ENCODE measurements at places on chromosomes 12 and 14.

- no peak for DNase-seq
Measured at GRCh38 chr14:29310757-29311156, 544.2 kb downstream of the FOXG1 start.

GRCh38 chr14:69811227-69811867 is 14.3 kb upstream of the SLC10A1 start:
- DNase-seq: no peak

GRCh38 chr14:79614448-79614847 is 596.9 kb downstream of the DIO2 start:
- peak; percentile 45 for DNase-seq

- DNase-seq: no peak
Measured at GRCh38 chr12:48118284-48118871, 786 bp upstream of the PFKM start.

DNA sequence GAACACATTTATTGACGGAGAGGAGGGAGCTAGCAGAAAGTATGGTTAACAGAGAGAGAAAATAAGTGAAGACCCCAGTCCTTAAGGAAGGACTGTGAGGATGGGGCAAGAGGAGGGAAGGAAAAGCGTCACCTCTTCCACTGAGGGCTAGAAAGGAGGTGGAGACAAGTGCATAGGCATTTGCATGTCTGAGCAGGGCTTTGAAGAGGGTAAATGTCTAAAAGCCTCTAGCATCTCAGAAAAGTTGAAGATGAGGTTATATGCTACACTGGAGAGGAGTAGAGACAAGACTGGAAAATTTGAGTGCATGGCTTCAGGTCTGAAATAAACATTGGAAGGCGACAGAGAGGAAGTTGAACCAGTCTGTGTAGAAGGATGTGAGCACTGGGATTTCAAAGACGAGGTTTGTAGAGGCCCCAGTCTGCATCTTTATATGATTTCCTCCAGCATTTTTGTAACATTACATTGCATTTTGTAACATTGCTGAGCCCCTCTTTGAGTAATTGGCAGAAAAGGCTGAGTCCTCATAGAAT is 98.5 kb upstream of the IFNG-AS1 start:
- DNase-seq: no peak

GRCh38 chr14:30849354-30849753 is 25.0 kb upstream of the COCH start:
- DNase-seq: no peak

GRCh38 chr12:53465679-53466078 is 13.8 kb downstream of the PCBP2 start:
- no peak for DNase-seq

DNA sequence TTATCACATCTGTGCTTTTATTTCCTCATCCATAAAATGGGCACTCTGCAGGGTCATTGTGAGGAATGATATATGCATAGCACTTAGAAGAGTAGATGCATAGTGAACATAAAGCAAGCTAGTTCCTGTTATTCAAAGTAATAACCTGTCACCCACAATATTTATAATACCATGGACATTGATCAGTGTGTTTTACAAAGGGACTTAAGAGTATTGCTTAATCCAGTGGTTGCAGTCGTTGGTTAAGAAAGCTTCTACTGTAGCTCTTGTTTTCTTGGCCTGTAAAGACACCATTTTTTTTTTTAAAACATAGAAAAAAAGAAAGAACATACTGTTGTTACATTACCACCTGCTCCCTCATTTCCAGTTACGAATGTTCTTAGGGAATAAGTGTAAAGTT is 13.1 kb downstream of the METAP2 start:
- no peak for DNase-seq

DNA sequence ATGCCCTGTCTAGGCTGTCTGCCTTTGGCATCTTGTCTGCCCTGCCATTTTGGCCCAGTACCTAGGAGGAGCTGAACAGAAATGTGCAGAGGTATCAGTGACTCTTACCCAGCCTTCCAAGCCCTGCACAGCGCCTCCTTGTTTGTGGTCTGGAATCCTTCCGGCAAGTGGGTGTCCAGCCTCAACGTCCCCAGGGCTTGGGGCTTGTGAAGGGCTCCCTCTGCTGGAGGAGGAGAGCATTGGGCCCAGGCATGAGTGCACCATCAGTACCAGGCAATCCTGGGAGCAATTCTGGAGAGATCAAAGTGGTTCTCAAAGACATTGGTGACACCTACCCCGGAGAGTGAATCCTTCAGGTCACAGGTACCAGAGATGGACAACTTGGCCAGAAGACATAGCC is 2.4 kb upstream of the TCL1B start:
- no peak for DNase-seq

DNA sequence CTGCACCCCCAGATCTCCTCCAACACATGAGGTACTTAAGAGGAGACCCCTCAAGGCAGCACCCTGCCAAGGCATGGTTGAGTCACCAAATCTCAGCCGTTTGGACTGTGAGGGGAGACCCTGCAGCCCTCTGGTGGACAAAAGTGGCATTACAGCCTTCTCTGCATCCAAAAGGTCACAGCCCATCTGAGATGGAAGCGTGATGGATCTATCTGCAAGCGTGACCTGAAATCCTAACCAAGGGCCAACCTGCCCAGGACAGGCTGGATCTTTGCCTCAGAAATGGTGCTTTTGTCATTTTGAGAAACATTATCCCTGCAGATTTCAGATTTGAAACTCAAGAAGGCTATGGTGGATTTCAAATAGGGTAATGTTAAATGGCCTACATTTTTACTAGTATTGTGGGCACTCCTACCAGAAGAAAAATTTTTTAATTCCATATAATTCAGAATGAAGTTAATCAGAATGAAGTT is 23.7 kb upstream of the DHRS4 start:
- peak; percentile 84 for DNase-seq

DNA sequence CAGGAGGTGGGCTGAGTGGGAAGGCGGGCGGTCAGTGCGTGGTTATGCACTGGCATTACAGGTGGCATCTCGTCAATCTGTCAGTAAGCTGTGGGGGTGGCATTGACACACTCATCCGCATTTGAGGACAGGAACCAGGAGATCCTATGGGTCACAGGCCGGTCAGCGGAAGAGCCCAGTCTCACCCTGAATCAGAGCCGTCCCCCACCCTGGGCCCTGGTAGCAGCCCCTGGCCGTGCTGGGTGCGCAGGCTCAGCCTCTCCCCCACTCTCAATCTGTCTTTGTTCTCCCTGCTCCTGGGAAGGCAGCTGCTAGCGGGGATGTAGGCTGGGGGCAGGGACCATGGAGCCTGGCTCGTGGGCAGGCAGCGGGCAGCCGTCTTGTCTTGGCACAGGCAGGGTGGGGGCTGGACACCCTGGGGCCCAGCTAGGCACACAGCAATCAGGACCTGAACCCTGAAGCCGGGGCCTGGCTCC is 5.1 kb downstream of the INF2 start:
- peak; percentile 96 for DNase-seq

DNA sequence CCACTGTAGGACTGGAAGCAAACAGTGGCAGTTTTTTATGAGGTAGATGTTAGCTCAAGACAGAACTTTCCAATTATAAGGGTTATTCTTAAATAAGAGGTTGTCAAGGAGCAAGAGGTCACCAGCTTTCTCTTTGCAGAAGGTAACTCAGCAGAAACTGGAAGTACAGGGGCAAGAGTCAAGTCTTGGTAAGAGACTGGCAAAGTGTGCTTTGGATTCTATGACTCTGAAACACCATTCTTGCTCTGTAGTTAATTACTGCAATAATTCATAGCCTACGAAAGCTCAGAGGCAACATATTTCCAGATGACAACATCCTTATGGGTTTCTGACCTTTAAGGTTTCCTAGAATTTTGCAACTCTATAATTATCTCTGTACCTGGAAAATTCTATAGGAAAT is 51.3 kb downstream of the RMST start:
- DNase-seq: no peak

DNA sequence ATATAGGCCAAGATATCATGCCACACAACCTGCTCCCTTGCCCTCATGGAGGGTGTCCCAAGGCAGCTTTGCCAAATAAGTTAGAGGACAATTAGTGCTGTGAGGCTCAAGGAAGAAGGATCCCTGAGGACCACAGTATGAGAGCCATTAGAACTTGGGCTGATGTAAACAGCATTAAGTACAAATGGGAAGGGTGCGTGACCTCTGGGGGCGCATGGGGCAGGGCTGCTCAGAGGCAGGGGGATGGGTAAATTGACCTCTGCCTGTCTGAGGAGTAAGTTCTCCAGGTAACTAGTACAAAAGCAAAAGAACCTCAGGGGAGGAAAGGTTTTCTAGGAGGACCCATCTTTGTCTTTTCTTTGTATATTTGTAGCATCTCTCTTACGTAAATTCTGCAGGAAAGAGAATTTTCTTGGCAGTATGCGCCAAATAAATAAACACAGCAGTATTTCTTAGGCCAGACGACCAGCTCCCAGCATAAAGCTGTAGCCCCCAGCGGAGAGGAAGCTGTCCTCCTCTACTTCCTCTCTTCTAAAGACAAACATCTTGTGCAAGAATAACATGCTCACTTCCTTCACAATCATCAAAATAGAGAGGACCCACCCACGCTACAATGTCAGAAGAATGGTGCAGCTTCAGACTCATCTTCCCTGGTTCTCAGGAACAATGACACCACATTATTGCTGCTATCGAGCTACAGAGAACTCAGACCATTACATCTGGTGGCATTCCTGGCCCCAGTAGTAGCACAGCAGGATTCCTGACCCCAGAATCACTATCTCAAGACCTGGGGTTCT is 16.4 kb upstream of the VWF start:
- peak; percentile 73 for DNase-seq

DNA sequence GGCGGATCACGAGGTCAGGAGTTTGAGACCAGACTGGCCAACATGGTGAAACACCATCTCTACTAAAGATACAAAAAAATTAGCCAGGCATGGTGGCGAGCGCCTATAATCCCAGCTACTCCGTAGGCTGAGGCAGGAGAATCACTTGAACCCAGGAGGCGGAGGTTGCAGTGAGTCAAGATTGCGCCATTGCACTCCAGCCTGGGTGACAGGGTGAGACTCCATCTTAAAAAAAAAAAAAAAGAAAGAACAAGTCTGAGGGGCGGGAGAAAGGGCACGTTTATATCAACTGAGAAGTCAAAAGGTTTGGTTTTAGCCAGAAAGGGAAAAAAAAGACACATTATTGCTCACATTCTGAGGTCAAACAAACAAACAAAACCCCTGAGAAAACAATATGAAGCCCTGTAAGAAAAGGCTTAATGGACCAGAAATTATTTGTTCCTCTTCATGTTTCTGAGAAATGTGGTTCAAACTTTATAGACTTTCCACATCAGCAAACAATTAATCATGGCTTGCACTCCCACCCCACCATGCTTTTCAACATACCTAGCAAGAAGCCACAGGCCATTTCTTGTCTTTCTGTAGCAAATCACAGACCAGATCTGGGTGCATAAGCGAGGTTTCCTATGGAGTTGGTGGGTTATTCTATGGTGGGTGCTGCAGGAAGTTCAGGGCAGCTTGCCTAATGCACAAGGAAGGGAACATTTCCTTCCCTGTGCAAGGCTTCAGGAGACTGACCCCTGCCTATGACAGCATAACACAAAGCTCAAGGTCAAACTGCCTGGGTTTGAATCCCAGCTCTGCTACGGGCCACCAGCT is 80.1 kb downstream of the SSPN start:
- no peak for DNase-seq

GRCh38 chr14:43789458-43789857 is 717.6 kb downstream of the FSCB start:
- DNase-seq: no peak

GRCh38 chr12:93373961-93374656 is 3.6 kb upstream of the NUDT4 start:
- DNase-seq: no peak

GRCh38 chr14:95408731-95409476 is 89.2 kb upstream of the CLMN start:
- peak; percentile 42 for DNase-seq

GRCh38 chr14:105076805-105077648 is 11.8 kb upstream of the GPR132 start:
- no peak for DNase-seq

DNA sequence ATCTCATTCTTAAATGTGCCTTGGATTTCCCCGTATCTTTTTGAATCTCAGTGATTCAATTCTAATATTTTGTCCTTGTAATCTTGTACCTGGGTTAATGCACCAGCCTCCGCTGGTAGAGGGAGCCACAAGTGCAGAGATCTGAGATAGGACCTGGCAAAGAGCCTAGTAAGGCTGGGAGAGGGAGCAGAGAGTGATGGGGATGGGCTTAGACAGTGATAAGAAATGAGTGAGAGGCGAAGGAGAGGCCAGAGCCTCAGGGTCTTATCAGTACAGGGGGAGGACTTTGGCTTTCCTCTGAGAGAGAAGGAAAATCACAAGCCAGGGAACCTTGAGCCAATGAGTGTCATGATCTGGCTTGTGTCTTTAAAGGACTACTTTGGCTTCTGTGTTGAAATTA is 30.5 kb upstream of the LMNTD1 start:
- peak; percentile 28 for DNase-seq

- DNase-seq: no peak
Measured at GRCh38 chr12:14327711-14328110, 37.8 kb upstream of the ATF7IP start.

- DNase-seq: no peak
Measured at GRCh38 chr14:77589099-77589498, 27.3 kb downstream of the SPTLC2 start.

DNA sequence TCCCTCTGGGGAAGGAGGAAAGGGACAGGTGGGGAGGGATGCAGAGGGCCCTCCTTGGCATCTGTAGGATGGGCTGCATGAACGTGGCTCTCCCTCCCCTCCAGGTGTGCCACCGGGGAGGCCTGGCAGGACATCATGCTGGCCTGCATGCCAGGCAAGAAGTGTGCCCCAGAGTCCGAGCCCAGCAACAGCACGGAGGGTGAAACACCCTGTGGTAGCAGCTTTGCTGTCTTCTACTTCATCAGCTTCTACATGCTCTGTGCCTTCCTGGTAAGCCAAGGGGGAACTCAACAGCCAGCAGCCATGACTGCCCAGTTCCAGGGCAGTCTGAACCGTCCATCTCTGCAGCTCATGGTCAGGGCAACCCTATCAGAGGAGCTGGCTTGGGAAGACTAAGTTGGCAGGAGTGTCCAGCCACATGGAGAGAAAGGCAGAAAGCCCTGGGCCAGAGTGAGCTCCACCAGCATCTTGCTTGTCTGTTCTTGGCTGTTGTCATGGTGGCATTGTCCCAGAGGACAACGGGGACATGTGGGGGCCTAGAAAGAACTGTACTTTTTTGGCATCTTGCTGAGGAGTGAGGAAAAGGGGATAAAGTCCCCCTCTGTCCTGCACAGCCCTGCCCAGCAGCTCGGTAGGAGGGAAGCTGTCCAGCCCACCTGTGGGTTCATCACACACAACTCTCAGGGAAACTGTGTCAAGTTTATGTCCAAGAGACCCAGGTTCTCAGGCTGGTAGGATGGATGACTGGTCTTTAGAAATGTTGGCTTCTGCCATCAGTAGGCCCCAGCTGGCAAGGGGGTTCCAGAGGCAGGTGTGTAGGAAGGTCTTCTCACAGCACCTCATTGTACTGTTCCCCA is 129.8 kb upstream of the FKBP4 start:
- DNase-seq: no peak

DNA sequence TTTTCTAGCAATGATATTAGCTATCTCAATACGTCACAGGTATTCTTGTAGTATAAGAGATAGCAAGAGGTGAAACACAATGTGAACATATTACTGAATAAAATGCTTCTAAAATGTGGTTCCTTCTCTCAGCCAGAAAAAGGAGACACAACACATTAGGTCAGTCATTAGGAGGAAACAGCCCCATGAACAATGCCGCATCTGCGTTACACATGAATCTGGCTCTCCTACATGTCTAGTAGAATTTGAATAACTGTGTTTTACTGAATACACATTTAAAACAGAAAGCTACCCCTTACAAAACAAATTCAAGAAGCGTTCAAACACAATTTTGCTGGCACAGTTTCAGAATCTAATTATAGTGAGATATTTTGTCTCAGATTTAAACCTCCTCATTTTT is 51.6 kb downstream of the EFCAB11 start:
- no peak for DNase-seq

- no peak for DNase-seq
Measured at GRCh38 chr12:52975820-52976573, 27.1 kb downstream of the KRT18 start.

Measured in Ammon's horn (tissue), 1 donor.